ENCODE measurements at places on chromosomes 3 and 15.

DNA sequence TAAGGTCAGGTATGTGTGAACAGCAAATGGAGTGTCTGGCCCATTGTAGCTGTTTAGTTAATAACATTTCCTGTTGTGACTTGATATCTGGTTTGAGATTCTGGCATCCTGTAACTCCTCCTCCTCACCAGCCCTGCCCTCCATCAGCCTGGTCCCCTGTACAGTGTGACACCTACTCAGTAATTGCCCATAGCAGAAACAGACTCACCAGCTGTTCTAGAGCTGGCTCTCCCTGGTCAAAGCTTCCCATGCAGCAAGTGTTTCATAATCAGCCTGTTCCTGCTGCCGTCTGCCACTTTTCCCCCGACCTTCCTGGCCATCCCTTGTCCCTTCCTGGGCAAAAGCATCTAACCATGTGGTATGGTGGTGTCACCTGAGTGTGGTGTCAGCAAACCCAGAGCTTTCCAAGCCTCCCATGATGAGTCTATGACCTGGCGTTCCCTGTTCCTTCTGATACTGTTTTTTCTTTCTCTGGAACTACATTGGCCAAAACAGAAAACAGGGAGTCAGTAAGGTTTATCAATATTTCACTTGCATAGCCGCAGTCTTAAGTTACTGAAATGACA is 55.4 kb downstream of the B3GALNT1 start:
- DNase-seq = no peak

- no peak for DNase-seq
Observed at GRCh38 chr3:139935016-139935865, at the start of gene CLSTN2. CLSTN2 (plus strand) TSS chr3:139935185.

DNA sequence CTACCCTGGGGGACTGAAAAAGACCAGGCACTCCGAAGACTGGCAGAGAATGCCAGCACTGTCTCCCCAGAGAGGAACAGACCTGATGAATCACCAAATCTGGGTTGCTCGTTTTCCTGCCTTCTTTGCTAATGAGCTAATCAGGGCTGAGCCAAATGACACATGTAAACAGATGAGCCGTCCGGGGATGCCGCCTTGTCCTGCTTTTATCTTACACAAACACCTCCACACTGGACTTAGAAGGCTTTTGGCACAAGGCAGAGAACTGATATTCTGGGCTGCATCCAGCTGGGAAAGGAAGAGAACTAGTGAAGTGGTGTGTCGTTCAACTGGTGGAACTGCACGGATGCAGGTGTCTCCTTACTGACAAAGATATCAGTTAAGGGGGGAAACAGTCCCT is 88.1 kb downstream of the MECOM start:
- no peak for DNase-seq

DNA sequence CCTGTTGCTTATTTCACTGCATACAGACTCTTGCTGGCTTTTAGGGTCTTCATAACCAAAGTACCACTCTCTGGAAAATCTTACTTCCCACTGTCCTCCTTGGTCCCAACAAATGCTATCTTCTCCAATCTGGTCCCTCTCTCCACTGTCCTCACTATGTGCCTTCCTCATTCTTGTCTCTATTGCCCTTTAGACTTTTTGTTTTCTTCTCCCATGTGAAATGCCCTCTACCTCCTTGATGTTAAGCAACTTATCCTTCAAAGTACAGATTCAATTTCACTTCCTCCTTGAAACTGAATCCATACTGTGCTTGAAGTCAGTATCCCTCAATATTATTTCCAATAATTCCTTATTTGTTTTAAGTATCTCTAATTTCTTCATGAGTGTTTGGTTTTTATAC is 60.8 kb downstream of the CGGBP1 start:
- no peak for DNase-seq

- no peak for DNase-seq
Observed at GRCh38 chr3:190990898-190991297, 128.4 kb upstream of the GMNC start.

GRCh38 chr15:99736702-99737101 is 3.5 kb upstream of the LYSMD4 start:
- no peak for DNase-seq

DNA sequence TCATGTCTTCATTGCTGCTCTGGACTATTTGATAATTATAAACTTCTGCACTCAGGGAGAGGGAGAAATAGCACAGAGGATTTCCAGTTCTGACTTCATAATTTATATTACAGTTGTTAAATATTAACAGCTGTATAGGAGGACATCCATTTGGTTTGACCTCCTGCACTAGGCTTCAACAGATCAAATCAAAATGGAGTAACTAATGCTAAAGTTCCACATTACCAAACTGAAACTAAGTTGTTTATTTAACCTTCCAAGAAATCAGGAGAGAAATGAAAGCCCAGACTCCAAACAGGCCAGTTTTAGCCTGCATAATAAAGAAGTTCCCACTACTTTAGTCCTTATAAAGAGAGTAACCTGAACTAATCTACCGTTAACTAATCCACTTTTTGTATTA is 4.6 kb downstream of the PLSCR2 start:
- no peak for DNase-seq

GRCh38 chr3:196012941-196013476 is 68.9 kb downstream of the TFRC start:
- no peak for DNase-seq

GRCh38 chr3:47622671-47623461 is 44.2 kb upstream of the CSPG5 start:
- DNase-seq = no peak

DNA sequence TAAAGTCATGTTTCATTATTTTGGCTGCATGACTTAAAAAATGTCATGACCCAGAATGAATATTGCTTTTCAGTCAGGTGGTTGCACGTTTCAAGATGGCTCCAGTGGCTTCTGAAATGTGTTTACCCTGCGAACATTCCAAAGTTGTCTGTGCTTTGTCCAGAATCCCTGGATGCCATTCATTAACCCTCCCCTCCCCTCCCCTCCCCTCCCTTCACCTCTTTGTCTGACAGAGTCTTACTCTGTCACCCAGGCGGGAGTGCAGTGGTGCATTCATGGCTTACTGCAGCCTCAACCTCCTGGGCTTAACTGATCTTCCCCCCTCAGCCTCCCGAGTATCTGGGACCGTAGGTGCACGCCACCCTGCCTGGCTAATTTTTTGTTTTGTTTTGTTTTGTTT is 308.0 kb downstream of the PTPRG start:
- DNase-seq = no peak

- no peak for DNase-seq
Observed at GRCh38 chr3:66744521-66744920, 243.7 kb upstream of the LRIG1 start.

DNA sequence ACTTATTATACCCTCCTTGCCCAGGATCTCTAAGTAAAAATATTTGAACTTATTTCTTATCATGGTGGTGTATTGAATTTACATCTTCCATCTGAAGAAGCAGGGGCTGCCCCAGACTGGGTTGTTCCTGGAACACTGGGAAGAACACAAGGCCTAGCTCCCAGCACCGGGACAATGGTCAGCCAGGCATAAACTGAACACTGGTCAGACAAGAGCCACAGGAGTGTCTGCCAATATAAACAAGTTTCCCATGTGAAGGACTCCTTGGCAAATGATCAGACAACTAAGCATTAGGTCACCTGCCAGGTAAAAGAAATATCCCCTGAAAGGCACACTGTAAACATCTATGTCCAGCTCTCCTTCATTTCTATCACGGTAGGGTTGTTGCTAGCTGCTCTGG is 172.4 kb downstream of the ATP8B4 start:
- no peak for DNase-seq

- no peak for DNase-seq
Observed at GRCh38 chr3:9951598-9951961, 628 bp downstream of the PRRT3 start.

Measured in T follicular helper cell (primary cell).